ENCODE measurements at places on chromosomes 1 and 21. TPM values are rescaled to one million over a fixed set of nuclear protein-coding genes. Genes with fewer than 3 reads are reported as not detected.

DNA sequence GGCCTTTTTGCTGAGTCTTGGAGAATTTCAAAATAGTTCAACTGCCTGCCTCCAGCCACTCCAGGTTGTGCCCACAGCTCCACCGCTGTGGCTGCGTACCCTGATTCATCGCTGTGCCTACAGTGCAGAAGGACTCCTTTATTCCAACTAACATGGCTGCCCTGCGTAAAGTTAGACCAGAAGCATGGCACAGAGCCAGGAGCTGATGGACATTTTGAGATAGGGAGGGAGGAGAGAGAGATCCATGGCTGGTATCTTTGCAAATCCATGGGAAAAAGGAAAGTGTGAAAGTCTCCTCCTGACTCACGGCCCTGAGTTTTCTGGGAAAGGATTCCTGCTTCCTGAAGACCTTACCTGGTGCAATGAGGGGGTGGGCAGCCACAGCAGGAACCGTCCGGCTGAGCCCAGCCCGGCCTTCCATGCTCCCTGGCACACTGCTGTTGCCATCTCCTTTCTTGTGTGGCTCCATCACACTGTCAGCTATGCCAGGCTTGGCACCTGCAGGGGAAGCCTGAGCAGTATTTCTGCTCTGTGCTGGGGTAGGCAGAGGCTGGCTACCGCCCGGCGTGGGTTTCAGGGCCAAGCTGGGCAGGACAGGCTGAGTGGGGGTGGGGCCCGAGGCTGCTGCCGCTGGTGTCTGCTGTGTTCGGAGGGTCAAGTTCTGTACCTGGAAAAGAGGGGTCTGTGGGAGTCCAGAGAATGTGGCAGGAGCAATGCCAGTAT, 46.0 kb upstream of the A3GALT2 start:
- DNase-seq, result no peak

DNA sequence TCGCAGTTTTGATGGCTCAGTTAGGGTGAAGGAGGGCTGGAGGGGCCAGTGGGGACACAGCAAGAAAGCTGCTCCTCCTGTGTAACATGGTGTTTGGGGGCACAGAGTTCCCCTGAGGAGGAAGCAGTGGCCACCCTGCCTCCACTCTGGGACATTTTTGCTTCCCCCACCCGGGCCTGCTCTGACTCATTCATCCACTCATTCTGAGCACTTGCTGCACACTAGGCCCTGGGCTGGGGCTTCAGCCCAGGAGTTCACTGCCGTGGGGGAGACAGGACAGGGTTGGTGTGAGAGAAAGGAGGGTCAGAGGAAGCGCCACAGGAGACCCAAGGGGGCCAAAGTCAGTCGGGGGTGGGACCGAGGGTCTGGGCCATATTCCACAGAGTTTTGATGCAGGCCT, 41.4 kb upstream of the ACOT11 start:
- DNase-seq, result no peak

DNA sequence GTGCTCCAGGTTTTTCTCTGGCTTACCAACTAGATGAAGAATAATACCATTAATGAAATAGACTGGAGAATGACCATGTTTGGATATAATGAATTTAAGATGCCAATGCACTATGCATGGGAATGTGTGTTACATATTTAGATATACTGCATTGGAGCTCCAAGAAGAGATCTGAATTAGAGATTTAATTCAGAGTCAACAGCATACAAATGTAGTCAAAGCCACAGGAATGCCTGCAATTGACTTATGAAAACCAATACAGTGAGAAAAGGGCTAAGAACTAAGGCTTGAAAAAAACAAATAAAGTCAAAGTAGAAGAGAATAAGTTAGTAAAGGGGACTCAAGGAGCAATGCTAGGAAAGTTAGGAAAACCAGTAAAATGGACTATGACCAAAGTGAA, 59.1 kb downstream of the USP24 start:
- DNase-seq, result no peak

GRCh38 chr1:147527941-147528936, 13.1 kb upstream of the BCL9 start:
- DNase-seq, result no peak

- DNase-seq, result no peak
Measured at GRCh38 chr1:204971517-204972336, 71.3 kb upstream of the CNTN2 start.

- DNase-seq, result no peak
Measured at GRCh38 chr21:41536827-41537103, 28.8 kb upstream of the TMPRSS2 start.

DNA sequence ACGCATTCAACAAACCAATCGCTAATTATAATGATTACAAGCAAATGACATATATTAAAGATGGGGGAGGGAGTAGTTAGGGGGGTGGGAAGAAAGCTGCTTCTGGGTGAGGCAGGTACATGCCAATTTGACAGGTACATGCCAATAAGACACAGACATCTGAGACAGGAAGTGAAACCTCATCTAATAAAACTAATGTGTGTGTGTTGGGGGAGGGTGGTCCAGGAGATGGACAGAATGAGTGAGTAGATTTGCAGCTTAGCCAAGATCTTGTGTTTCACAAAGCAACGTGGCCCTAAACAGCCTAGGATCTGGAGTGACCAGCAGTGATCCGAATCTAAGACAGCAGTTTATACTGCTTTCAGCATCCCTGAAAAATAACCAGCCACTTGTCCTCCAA, 10.8 kb downstream of the CFAP45 start:
- no peak for DNase-seq

- DNase-seq, result no peak
Measured at GRCh38 chr1:14674030-14674429, 75.5 kb downstream of the KAZN start.

DNA sequence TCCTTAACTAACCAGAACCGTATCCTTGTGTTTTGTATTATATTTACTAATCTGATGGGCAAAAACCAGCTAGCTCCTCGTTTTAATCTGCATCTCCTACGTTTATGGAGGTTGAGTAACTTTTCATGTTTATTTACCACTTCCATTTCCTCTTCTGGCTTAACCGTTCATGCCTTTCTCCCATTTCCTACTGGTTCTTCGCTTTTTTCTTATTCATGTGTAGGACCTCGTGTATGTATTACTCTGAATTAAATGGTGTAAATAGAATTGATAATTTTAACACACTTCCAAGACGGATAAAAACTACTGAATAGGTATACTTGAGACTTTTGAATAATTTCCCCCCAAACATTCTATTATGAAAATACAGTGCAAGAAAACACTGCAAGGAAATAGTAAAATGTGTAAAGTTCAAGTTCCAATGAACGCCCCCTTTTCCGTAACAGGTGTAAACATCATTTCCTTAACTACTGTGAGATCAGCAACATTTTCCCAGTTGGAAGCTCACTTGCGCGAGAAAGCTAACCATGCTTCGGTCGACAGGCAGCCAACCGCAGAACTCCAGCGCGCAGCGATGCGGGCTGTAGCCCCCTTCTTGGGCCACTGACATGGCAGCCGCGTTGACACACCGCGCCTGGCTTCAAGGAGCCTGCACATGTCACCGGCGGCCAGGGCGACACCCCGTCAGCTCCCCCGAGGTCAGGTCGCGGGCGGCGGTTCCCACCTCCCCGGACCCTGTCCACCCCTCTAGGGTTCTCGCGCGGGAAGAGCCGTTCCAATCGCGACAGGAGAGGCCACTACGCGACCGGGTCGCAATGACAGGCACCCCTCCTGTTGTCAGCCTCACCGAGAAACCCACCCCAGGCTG, 816 bp downstream of the EDEM3 start:
- peak; percentile 11 for DNase-seq

DNA sequence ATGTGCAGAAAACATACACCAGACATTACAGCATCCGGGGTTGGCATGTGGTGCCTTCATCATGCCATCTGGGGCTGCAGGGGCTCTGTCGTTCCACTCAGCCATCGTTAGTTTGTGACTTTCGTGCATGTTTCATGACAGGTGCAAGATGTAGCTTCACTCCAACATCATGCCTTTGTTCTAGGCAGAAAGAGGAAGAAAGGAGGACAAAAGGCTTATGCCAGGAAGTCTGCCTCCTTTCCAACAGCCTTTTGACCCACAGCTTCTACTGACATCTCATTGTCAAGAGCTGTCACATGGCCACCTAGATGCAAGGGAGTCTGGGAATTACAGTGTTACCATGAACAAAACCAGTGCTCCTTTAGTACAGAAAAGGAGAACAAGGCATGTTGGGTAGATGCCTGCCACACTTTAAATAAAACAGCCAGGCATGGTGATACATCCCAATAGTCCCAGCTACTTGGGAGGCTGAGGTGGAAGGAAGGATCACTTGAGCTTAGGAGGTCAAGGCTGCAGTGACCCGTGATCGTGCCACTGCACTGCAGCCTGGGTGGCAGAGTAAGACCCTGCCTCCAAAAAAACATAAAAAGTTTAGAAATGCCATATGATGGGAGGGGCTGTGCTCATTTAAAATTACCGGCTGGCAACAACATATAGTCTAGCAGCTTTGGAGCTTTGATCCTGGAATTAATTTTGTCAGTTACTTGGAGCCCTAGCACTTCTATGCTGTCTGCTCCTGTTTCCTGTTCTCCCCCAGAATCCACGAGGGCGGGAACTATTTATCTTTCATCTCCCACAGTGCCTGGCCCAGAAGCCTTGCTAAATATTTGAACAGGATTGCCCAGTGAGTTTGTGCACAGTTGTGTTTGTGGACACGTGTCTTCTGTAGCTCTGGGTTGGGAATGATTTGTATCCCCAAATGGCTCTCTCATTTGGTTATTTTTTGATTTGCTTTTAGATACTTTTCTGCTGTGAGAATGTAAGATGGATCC, 7.4 kb downstream of the DOP1B start:
- no peak for DNase-seq

DNA sequence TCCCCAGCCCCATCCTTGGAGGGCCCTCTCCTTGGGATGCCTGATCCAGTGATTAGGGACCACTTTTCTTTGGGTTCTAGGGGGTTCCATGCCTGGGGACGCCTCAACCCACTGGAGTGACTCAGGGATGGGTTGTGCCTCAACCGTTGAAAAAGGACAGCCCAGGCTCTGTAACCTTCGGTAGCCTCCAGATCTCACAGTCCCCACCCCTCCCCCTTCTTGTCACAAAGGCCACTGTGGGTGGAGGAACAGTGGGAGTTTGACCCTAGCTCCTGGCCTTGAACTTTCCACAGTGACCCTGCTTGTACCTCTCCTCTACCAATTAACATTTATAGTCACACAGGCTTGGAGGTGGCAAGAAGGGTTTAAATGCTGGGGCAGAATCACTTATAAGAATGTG, 2.6 kb upstream of the RORC start:
- DNase-seq, result no peak

INSRR gene
- 0.06 TPM for total RNA-seq

ZBTB8A gene
- not detected for total RNA-seq

MMP23B gene
- 3.5 TPM for total RNA-seq

SPRR2G gene
- not detected for total RNA-seq

RNF186 gene
- not detected for total RNA-seq

FMO1 gene
- total RNA-seq, result not detected

NHLH1 gene
- total RNA-seq, result 0.42 TPM

RIPPLY3 gene
- not detected for total RNA-seq

Measured in CD4-positive, alpha-beta memory T cell (primary cell).